ENCODE measurements at places on chromosomes 6 and 20. TPM values are rescaled to one million over a fixed set of nuclear protein-coding genes. Genes with fewer than 3 reads are reported as not detected.

- DNase-seq, result no peak
Observed at GRCh38 chr6:9494864-9495263, 920.0 kb downstream of the TFAP2A start.

DNA sequence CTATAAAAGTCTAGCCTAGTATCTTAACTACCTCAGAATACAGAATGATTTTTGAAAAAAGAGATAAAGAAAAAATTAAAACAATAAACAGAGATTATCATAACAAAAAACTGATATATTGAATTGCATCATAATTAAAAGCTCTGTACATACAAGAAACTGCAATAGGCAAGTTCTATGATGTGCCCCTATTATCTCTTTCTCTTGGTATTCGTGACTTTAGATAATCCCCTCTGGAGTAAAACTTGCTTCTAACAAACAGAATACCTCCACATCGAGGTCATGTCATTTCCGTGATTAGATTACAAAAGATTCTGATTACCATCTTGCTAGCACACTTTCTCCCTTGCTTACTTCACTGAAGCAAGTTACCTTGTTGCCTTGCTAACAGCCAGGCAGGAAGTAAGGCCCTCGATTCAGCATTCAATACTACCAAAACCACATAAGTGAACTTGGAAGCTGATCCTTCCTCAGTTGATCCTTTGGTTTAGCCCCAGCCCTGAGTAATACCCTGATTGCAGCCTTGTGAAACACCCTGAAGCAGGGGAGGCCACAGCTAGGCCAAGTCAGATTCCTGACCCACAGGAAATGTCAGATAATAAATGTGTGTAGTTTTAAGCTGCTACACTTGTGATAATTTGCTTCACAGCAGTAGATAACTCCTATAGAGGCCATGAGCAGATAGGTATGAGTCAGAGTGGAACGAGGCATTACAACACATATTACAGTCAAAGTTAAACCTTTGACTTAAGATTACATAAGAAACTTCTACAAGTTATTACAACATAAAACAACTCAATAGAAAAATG lies 53.7 kb upstream of the TMX4 start:
- no peak for DNase-seq

The MOXD1 gene
- total RNA-seq, result 4.5 TPM

The HLA-DPA1 gene
- total RNA-seq, result 1.9 TPM

- DNase-seq, result no peak
Observed at GRCh38 chr6:33911488-33911887, 107.7 kb upstream of the MLN start.

GRCh38 chr6:47631269-47631772 lies 67.1 kb upstream of the ADGRF4 start:
- peak; percentile 66 for DNase-seq

- DNase-seq, result no peak
Observed at GRCh38 chr6:105760746-105761145, 325.4 kb upstream of the PRDM1 start.

The LTA gene
- not detected for total RNA-seq

- DNase-seq, result peak; percentile 63
Observed at GRCh38 chr20:63577317-63577894, 3.4 kb upstream of the HELZ2 start.

DNA sequence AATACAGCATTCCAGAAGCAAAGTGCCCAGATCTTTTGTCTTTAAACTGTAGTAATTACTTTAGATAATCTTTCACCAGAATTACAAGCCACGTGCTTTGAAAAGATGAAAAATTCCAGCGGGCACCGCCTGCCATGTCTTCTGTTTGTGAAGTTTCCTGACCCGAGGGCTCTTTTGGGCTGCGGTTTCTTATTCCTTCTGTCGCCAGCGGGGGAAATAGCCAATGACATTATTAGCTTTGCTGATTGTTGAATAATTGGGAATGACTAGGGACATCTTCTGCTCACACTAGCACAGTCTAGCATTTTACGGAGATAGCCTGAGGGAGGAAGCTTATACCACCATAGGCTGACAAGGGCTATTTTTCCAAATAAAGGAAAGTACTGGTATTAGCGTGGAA lies 124.7 kb downstream of the SAMD5 start:
- DNase-seq, result no peak

The OR2B6 gene
- total RNA-seq, result not detected

The ZSWIM1 gene
- 7.5 TPM for total RNA-seq

DNA sequence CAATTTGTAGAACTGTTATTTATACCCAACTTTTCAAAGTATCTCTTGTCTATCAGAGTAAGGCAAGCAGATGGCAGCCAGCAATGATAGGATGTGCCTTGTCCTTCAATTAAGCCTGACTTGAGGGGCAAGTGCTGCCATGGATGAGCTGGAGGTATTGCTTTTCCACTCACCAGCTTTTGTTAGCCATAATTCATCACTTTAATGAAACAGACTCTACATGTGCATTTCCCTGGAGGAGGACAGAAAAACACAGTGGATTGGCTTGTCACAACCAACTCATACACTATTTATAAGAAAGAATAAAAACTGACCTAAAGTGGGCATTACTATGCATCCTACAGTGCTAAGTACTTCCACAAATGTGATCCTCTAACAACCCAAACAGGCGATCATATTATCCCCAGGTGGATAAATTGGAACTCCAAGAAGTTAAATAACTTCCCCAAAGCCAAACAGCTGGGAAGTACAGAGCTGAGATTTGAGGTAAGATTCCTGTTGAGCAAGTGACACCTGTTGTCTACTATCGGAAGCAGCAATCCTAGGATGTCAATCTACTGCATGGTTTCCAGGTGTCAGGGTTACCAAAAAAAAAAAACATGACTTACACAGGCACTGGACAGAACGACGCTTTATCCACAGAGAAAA lies 73.9 kb upstream of the NRSN1 start:
- DNase-seq, result no peak

- DNase-seq, result no peak
Observed at GRCh38 chr6:76472858-76473257, 400.4 kb upstream of the IMPG1 start.

GRCh38 chr20:50460608-50461267 lies 49.4 kb upstream of the PTPN1 start:
- no peak for DNase-seq

- no peak for DNase-seq
Observed at GRCh38 chr6:130394246-130394645, 28.4 kb downstream of the TMEM200A start.

The KIAA1755 gene
- 5.6 TPM for total RNA-seq

DNA sequence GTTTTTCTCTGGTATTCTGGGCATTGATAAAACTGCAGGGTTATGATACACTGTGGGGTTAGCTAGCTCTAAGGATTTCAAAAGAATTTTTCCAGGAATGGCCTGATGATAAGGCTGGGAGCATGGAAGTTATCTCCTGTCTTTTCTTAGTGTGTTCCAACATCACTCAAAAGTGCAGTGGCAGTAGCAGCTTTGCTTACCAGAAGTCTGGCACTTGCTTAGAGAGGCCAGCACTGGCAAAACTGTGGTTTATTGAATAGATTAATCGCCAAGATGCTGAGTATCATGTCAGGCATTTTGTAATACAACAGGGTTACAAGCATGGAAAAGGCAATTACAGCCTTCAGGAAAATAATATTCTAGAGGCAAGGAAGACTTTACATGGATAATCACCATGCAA lies 719.5 kb upstream of the GJE1 start:
- DNase-seq, result no peak

DNA sequence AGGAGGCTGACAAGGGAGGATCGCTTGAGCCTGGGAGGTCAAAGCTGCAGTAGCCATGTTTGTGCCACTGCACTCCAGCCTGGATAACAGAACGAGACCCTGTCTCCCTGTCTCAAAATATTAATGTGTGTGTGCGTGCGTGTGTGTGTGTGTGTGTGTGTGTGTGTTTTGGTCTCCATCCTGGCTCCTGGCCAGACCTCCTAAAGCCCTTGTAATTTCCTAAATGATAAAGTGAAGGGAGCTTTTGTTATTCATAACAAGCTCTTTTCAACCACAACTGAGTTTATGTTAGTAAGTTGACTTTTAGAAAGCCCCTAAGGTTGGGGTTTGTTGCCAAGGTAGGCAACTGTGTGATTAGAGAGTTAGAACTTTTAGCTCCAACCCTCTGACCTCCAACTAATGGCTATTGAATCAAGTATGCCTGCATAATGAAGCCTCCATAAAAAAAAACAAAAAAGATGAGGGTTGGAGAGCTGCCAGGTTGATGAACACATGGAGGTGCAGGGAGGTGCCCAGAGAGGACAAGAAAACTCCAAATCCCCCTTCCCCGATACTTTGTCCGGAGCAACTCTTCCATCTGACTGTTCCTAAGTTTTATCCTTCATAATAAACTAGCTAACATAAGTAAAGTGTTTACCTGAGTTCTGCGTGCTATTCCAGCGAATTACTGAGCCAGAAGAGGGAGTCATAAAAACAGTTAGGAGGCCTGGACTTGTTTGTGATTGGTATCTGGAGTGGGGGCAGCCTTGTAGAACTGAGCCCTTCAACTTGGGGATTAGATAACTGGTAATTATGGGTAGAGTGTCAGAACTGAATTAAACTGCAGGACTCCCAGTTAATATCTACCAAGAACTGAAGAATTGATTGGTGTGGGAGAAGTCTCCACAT lies 5.3 kb upstream of the AIF1 start:
- no peak for DNase-seq

DNA sequence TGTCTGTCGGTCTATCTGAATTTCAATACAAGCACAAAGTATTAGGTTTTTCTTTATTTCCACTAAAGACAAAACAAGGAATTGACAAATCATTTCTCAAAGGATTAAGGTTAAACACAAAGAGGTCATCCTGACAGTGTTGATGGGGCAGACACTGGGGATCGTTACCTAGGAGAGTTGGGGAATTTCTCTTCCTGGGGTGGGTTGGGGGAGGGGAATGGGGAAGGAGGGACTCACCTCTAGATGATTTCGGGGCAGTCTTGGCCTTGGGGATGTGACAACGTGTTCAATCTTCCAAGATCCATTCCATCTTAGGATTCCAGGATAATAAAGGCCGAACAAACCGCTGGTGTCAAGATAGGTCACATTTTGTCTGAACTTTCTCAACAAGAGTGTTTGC lies 35.4 kb upstream of the FOXA2 start:
- DNase-seq, result no peak

- DNase-seq, result peak; percentile 30
Observed at GRCh38 chr6:99434702-99435530, 9.8 kb upstream of the PNISR start.

The CDSN gene
- not detected for total RNA-seq

- DNase-seq, result no peak
Observed at GRCh38 chr20:17345321-17345720, 118.5 kb downstream of the PCSK2 start.

- no peak for DNase-seq
Observed at GRCh38 chr6:161013695-161014094, 22.1 kb downstream of the MAP3K4 start.

GRCh38 chr6:86107985-86108384 lies 465.3 kb upstream of the SYNCRIP start:
- DNase-seq, result peak; percentile 47

DNA sequence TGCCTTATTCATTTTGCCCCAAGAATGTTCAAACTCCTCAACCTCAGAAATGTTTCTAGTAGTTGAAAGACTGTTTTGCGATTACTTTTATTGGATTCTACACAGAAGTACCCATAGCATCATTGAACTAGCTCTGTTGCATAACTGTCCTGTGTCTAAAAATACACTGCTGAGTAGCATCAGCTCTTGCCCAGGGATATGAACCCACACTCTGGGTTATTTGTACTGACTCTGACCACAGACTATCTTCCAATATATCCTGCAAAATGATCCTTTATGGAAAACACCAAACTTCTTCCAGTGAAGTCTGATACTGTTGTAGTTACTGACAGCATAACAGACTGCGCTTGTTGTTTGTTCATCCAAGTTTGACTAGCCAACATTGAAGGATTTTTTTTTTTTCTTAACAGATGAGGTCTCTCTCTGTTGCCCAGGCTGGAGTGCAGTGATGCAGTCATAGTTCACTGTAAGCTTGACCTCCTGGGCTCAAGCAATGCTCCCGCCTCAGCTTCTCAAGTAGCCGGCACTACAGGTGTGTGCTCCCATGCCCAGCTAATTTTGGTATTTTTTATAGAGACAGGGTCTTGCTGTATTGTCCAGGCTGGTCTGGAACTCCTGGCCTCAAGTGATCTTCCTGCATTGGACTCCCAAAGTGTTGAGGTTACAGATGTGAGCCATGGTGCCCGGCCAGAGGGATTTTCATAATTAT lies 49.9 kb downstream of the TULP4 start:
- DNase-seq, result peak; percentile 50

GRCh38 chr6:151388997-151389617 lies 2.3 kb downstream of the ZBTB2 start:
- DNase-seq, result no peak

The APCDD1L gene
- not detected for total RNA-seq

GRCh38 chr6:95576218-95576997 lies 927 bp upstream of the MANEA start:
- no peak for DNase-seq

The PCK1 gene
- 0.73 TPM for total RNA-seq

- DNase-seq, result no peak
Observed at GRCh38 chr6:4672772-4673171, 103.4 kb upstream of the CDYL start.

DNA sequence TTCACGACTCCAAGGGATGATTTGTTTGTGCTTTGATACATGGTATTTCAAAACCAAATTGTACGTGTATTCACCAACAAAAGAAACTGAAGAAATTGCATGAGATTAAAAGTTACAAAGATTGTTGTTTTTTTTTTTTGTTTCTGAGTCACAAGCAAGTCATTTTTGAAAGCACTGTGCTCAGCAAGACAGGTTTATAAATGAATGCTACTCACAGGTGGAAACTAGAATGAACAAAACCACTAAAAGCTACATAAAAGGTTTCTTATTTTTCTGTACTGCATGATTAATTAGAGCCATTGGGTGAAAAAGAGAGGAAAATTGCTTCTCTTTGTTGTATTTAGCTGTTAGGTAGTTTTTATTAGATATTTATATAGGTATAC lies 90.2 kb upstream of the RIPOR2 start:
- no peak for DNase-seq

The SLC22A2 gene
- total RNA-seq, result 0.36 TPM

The CLPSL2 gene
- not detected for total RNA-seq

DNA sequence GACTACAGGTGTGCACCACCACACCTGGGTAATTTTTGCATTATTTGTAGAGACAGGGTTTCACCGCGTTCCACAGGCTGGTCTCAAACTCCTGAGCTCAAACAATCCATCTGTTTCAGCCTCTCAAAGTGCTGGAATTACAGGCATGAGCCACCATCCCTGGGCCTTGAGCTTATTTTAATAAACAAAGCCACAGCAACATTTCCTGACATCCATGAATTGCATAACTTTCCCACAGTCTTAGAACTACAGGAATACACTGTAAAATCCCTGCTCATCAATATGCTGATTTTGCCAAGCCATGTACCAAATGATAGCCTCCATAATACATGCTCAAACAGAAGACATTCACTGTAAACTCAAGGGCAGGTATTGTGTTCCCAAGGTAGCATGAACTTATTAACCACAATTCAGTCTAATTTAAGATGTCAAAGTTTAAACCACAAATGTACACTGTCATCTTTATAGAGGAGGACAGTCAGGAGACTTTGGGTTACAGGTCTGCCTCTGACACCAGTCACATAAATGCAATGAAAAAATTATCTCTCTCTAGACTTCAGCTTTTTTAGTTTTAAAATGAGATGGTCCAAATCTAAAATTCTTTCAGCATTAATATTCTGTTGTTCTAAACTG lies 40.0 kb downstream of the NUDT3 start:
- DNase-seq, result no peak

GRCh38 chr20:46545077-46545826 lies 5.2 kb downstream of the OCSTAMP start:
- no peak for DNase-seq

- peak; percentile 66 for DNase-seq
Observed at GRCh38 chr6:170243791-170244291, 47.0 kb downstream of the DLL1 start.

GRCh38 chr6:2794171-2794730 lies 29.1 kb downstream of the WRNIP1 start:
- DNase-seq, result no peak

Data from cerebellum (tissue), 4 donors.